Psoas muscle (tissue), 8 donors: ENCODE measurements at places on chromosomes 5 and 9. TPM values are rescaled to one million over a fixed set of nuclear protein-coding genes. Genes with fewer than 3 reads are reported as not detected.

DNA sequence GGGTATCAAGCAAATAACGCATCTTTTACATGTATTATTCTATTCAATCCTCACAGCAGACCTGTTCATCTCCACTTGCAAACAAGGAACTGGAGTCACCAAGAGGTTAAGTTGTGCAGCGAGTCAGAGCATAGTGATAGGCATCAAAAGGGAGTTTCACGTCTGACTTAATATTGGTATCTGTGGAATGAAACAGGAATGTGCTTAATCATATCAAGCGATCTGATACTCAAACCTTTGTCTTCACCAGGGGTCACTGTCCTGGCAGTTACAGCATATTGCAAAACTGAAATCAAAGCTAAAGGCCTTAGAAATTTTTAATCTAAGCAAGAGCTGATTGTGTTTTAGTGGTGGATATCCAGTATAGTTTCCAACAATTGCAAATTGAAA lies 271.6 kb downstream of the PLK2 start:
- DNase-seq = no peak

Gene SLCO6A1
- not detected for total RNA-seq

GRCh38 chr5:170863646-170864045 lies 1.8 kb downstream of the RANBP17 start:
- no peak for DNase-seq

Gene F12
- 0.40 TPM for total RNA-seq

GRCh38 chr9:136707849-136708517 lies 4.4 kb upstream of the DIPK1B start:
- no peak for DNase-seq

DNA sequence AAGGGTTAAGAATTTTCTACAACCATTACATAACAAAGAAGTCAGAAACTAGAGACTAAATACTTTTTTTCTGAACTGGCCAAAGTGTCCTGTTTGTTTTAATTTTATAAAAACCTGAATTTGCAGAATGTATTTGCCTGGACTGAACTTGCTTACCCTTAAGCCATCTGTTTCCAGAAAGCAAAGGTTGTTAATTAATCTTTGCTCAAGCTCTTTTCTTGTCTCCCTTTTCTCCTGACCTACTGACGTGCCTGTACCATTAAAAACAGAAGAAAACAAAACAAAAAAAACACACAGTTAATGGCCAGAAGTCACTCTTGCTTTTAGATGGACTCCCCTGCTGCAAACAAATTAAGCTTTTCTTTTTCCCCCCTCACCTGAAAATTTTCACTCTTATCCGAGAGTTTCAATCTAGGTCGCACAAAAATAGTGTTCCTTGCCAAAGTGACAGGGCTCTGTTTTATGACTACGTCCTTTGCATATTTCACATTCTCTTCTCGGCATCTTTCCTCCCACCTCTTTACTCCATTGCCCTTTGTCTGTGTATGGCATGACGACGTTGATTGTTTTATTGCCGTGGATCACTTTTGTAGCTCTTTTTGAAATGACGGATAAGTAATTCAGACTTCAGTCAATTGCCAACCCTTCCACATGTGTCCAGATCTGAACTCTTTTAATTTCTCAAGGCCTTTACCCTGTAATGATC lies 333.8 kb upstream of the GRIN3A start:
- no peak for DNase-seq

GRCh38 chr5:80184235-80185023 lies 71.4 kb downstream of the SERINC5 start:
- no peak for DNase-seq

DNA sequence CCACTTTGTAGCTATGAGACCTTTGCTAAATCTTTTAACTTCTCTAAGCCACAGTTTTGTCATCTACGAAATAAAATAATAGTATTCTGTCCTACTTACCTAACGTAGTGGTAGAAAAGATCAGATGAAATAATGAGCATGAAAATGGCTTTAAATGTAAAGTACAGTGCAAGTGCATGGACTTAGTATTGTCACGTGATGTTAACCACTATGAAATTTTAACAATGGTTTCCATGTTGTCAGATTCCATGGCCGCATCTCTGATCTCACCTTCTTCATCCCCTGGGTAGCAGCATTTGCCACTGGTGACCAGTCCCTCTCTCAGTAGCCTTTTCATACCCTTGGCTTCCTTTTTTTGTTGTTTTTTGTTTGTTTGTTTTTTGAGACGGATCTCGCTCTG lies 45.9 kb downstream of the DNAH5 start:
- no peak for DNase-seq

DNA sequence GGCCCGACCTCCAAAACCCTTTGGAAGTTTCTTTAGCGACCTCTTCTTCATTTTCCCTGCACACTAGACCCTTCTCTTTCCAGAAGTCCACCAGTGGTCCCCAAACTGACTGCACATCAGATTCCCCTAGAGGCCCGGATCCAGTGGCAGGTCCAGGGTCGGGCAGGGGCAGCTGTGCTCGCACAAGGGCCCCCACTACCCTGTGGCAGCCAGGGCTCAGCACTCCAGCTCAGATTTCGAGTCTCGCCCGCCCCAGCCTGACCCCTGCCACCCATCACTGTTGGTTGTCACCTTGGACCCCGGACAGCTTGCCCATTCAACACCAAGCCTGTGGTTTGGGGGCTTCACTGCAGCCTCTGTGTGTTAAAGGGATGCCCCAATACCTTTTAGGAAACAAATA lies 7.8 kb upstream of the ZDHHC12 start:
- DNase-seq = no peak

Gene SLC46A2
- total RNA-seq = not detected

Gene ADAMTS13
- total RNA-seq = 6.7 TPM

Gene RANBP3L
- 0.58 TPM for total RNA-seq

DNA sequence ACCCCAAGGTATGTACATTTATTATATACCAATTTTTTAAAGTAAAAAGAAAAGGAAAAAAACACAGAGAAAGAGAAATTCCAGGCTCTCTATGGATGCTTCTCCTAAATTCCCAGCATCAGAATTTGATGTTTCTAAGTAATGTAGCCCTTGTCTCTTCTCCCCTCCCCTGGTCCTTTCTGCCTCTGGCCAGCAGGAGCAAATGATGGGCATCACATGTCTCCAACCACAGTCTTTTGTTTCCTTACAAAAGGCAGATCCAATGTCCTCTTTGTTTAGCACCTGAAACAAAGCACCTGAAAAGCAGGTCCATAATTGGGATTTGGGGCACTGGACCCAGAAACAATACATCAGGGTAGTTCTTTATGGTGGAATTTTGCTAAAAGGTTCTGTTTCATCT lies 50.4 kb upstream of the APC start:
- DNase-seq = no peak

Gene ZNF483
- total RNA-seq = 0.17 TPM

- DNase-seq = no peak
Observed at GRCh38 chr9:90891308-90892040, 89.9 kb downstream of the SYK start.

Gene GMCL2
- not detected for total RNA-seq

Gene PAEP
- not detected for total RNA-seq

DNA sequence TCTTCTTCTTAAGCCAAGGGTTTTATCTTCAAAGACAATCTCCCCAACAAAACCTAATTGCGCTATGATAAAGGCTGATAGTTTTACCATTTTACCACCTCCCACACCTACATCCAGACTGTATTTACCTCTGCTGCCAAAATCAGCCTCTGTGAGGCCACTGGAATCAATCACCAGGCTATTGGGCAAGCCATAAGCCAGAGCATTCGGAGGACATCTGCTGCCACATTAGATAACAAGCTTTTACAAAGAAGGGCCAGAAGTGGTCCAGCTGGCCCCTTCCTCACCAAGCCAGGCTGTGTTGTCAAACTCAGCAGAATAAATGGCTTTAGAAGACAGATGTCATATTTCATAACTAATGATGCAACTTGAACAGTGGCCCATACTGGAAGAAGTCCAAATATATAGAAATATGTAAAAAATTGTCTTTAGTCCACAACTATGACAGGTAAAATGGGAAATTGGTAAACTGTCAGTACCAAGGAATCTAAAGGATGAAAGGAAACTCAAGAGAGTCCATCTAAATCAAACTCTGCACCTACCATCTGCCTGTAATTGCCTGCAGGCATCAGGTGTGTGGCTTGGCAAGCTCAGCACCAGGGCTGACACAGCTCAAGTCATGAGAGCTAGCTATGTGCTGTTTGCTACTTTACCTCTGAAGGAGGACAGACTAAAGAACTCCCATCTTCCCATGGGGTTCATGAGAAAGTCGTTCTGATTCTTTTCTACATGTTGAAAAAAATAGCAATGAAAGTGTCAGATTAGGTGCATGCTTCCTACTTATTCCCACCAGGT lies 16.1 kb downstream of the SLC45A2 start:
- DNase-seq = no peak

- no peak for DNase-seq
Observed at GRCh38 chr9:134526584-134527477, 114.8 kb upstream of the COL5A1 start.

DNA sequence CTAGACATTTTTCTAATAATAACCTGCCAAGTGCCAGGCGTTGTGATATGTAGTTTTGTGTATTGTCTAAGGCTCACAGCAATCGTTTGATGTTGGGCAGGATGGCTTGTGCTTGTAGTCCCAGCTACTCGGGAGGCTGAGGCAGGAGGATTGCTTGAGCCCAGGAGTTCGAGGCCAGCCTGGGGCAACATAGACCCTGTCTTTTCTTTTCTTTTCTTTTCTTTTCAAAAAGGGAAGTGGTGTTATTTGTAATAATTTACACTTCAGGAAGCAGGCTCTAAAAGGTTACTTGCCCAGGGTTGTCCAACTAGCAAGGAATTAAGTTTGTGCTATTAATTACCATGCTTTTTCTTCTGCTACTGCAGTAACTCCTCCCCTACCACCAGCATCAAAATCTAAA lies 3.2 kb downstream of the ZNF131 start:
- DNase-seq = no peak

- no peak for DNase-seq
Observed at GRCh38 chr9:116423149-116423548, 264.0 kb upstream of the TRIM32 start.

- no peak for DNase-seq
Observed at GRCh38 chr5:90476391-90476790, 1.7 kb downstream of the POLR3G start.

Gene TAS2R1
- total RNA-seq = not detected

GRCh38 chr5:58544926-58545325 lies 37.9 kb upstream of the RAB3C start:
- no peak for DNase-seq
